NCI-H2171 (cell line): ENCODE measurements at places on chromosomes 12 and 14.

GRCh38 chr12:53862831-53863230 is 75.8 kb upstream of the HOXC13 start:
- DNase-seq: no peak

DNA sequence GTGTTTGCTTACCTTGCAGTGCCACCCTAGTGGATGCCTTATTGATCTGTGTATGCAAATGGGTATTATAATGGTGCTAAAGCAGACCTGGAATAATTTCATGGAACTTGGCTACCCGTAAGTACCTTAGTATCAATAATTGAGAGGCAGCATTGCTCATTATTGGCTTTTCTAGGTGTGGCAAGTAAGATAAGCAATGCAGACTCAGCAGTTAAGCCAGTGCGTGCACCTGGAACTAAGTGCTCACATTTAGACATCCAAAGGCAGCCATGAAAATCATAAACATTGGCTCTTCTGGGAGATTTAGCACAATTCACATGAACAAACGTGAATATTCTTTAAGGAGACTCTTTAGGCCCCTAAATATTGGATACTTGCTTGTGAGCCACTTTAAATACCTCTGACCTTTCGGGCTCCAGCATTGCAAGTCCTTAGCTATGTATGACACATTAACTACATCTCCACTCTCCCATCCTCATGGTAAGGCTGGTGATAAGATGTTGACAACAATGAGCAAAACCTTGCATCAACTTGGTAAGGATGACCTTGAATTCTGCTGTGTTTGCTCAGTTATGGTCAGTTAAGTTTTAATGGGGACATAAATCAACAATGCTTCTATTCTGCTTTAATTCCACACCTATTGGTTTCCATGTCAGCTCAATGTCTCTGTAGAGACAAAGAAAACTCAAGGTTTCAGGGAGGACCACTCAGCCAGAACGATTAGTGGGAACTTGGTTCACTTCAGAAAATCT is 112.0 kb downstream of the SLC5A8 start:
- DNase-seq: no peak

- no peak for DNase-seq
Observed at GRCh38 chr12:62522984-62523383, 56.4 kb downstream of the MON2 start.

GRCh38 chr12:29732191-29732590 is 51.6 kb downstream of the TMTC1 start:
- DNase-seq: no peak

DNA sequence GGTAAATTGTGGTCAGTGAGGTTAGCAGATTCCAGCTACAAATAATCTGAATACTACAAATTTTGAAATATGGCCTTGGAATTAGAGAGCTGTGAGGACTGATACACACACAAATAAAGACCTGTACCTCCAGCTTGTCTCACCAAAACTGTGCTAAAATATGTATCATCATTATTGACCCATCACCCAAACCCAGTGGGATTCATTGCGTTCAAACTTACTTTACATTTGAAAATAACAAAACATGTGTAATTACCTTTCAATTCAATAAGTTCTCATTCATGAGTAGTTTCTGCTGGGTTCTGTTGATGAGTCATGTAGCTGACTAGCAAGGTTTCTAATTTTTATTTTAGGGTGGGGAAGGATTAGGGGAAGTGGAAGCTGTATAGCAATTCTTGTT is 170.9 kb downstream of the MSRB3 start:
- DNase-seq: no peak

- no peak for DNase-seq
Observed at GRCh38 chr12:6823182-6824084, 1.8 kb downstream of the GPR162 start.

DNA sequence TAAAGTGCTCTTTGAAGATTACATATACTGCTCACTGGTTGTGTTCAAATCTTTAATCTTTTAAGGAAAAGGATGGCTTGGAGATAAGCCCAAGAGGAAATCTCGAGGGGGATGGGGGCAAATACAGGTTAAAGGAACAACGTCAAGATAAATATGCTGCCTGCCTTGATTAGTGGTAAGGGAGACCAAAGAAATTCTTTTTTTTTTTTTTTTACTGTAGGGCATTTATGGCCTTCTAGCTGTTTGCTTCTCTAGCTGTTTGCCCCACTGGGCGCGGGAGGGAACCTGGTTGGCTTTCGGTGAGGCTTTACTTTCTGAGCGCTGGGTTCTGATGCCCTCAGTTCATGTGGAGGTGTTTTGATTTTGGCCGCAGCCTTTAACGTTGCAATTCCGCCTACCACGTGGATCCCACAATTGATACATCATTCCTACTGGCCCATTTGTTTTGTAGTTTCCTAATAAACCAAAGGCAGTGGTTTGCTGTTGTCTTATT is 5.7 kb downstream of the CCND2 start:
- no peak for DNase-seq

DNA sequence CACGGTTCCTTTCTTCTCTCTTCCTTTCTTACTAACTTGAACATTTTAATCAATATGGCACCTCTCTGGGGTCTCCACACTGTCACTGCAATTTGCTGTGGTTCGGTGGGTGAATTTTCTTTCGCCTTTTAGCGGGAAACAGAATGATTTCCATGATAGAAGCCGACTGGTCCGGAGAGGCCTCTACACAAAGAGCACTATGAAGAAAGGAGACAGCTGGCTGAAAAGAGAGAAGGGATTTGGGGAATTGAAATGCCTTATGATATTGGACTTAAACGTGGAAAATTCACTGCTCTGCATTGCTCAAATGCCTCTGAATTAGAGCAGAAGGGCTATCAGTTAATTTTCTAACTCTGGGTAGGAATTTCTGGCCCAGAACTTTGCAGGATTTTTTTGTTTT is 55.9 kb downstream of the KCNA5 start:
- no peak for DNase-seq

GRCh38 chr14:96797582-96798349 is 584 bp downstream of the VRK1 start:
- DNase-seq: peak; percentile 13

DNA sequence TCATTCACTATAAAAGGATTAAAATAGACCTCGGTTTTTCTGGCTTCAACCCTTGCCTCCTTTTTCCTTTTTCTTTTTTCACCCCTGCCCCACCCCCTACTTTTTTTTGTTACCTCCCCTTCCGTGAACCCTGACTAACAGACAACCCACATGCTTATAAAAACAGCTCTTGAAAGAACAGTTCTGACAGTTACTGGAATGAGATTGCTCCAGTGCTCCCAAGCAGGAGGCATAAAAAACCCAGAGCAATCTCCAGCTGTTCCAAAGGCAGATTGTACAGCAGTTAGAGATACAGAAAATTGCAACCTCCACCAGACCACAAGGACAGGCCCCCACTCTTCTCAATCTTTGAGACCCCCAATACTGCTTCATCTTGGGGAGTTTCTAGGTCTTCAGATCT is 29.9 kb upstream of the TMEM260 start:
- DNase-seq: no peak

GRCh38 chr12:88953029-88953586 is 372.8 kb upstream of the KITLG start:
- no peak for DNase-seq

DNA sequence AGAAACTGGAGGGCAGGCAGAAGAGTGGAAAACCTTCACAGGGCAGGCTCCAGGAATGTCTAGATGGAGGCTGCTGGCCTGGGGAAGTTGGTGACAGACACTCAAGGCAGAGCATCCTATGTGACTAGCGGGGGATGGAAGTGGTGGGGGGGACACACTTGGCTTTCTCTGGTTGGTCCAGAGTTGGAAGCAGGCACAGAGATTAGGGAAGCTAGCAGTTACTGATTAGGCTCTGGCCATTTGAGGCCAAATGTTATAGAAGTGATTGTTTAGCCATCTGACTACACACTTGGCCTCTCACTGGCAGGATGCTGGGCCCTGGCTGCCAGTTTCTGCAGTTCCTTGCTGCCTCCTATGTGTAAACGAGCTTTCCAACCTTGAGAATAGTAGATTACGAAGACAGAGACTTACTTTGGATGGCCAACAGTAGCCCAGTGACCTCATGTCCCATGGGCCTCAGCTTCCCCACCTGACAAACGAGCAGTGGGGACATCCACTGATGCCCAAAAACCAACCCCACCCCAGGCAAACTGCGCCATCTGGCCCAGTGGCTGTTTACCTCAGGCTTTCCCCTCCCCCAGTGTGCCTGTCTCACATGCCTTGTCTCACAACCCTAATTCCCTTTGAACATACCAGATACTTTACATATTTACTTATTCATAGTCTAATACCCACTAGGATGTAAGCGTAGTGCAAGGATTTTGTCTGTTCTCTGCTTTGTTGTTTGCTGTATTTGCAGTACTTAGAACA is 102.7 kb downstream of the PAPLN start:
- DNase-seq: no peak

DNA sequence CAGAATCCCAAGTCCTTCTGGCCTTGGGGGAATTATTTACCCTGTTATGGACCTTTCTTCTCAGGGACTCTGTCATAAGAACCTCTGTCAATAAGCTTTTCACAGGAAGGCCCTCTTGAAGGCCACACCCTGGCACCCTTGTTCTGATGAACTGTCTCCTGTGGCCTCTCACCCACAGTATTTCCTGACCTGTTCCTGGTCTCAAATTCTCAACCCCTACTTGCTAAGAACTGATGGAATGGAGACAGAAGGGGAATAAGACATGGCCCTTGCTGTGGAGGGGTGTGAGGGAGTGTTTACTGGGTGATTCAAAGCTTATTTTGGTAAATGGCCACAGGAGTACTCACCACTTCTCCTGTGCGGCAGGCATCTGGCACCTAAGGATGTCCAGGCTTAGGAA is 1082.9 kb downstream of the BCL11B start:
- DNase-seq: no peak

GRCh38 chr12:47277972-47278448 is 198.3 kb upstream of the AMIGO2 start:
- DNase-seq: no peak

DNA sequence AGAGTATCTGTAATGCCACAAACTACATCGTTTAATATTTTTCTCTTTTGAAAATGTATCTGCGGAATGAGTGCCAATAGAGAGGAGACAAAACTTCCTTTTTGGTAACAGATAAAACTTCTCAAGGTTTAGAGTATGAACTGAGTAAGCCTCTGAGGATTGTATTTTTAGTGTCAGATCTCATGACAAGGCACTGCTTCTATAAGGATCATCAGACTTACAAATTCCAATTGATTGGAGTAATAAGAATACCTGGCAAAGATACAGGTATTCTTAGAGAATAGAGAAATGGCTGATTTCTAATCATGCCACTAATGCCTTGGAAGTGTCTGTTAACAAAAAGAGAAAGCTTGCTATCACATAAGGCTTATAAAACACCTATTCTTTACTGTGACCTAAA is 45.3 kb downstream of the SLC35F4 start:
- no peak for DNase-seq

GRCh38 chr12:93682846-93683261 is 5.7 kb downstream of the CRADD start:
- no peak for DNase-seq

DNA sequence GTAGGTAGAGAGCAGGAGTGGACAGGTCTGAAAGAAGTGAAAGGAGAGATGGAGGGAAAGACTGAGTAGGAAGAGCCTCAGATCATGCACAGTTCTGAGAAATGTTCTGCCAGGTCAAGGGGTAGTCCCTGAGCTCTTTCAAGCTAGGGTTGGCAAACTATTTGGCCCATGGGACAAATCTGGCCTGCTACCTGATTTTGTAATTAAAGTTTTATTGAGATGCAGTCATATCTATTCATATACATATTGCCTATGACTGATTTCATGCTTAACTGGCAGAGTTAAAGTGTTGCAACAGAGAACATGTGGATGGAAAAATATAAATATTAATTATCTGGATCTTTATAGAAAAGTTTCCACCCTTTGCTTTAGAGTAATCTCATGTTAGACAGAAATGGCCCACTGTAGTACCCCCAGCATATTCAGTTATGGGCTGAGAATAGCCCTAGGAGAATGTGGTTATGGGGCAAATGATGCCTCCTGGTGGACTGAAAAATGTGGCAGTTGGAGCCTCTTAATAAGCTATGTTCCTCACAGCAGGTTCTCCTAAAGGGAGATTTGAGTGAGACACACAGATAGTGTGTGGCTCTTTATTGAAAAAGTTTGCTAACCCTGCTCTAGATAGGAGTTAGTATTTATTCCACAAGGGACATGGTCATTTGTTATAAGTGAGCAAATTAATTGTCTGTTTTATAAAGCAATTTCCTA is 476.9 kb downstream of the LRIG3 start:
- DNase-seq: no peak

- no peak for DNase-seq
Observed at GRCh38 chr14:106844608-106845285, 1318.4 kb downstream of the TMEM121 start.

DNA sequence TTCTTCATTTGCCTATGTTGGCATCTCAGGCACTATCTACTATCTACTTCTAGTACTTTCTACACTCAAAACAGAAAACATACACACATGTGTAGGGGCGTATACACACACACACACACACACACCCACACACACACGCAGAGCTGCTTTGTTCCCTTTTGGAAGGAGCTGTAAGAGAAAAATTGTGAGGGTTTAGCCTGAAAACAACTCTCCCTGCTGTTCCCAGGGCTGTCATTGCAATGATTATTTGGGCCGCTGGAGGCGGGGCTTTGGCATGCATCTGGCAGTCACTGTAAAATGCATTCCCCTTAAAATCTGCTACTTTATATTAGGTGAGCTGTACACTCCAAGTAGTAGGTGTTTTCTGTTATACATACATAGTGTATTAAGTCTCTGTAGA is 29.1 kb upstream of the SLC38A2 start:
- no peak for DNase-seq

- DNase-seq: no peak
Observed at GRCh38 chr12:103547929-103548328, 39.1 kb upstream of the STAB2 start.

- DNase-seq: no peak
Observed at GRCh38 chr12:10873378-10873777, 10.7 kb downstream of the PRH1 start.

GRCh38 chr12:65594409-65594808 is 229.9 kb upstream of the HMGA2 start:
- DNase-seq: no peak

DNA sequence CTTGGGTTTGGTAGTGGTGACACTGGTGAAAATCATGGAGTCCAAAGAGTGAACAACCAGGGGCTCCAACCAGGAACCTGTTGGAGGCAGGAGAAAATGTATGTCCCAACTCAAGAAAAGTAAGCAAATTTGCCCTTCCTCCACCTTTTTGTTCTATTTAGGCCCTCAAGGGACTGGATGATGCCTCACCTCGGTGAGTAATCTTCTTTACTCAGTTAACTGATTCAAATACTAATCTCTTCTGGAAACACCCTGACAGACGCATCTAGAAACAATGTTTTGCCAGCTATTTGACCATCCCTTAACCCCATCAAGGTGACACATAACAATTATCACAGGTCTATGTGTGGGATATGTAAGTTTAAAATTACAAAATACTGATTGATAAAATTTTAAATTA is 272.4 kb upstream of the FOXG1 start:
- DNase-seq: no peak

DNA sequence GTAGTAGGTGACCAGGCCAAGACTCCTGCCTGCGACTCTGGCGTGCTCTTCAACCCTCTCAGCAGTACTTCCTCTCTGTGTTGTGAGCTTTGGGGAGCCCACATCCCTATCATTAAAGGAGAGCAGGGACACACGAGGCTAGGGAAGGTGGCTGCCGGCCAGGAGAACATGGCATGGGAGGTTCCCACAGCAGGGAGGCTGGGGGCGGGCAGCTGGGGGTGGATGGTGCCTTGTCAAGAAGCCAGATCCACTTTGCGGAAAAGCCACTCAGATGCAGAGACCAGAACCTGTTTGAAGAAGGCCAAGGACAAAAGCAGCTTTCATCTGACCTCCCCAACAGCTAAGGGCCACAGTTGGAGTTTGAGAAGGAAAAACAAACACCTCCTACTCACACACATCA is 198.6 kb downstream of the BCL11B start:
- no peak for DNase-seq
